ENCODE measurements at places on chromosomes 3 and 15.

DNA sequence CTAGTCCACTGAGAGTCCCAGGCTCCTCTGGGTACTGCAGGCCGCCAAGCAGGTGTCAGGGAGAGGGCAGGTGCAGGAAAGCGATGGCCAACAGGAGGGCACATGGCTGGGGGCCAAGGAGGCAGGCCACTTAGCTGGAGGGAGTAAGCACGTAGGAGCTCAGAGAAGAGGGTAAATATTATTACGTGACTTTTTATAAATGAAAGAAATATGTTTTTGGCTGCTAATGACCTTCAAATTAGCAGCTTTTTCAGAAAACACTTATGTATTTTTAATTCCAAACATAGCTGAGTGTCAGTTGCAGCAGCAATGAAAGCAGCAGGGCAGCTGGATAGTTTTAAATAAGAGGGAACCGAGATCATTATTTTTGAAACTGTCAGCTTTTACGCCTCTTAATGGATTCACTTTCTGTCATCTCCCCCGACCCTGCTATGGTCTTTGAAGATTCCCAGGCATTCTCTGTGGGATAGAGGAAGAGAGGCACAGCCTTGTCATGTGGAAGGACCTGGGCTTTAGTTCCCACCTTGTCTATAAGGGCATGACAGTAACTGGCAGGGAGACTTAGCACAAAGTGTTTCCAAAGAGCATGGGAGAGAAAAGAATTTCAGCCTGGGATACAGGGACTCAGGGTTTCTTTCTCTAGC lies 477.1 kb downstream of the EPHB1 start:
- peak; percentile 95 for DNase-seq

GRCh38 chr3:67244130-67244529 lies 246.0 kb downstream of the KBTBD8 start:
- DNase-seq: no peak

- peak; percentile 47 for DNase-seq
Observed at GRCh38 chr3:186849374-186849975, 7.0 kb downstream of the ADIPOQ start.

- DNase-seq: no peak
Observed at GRCh38 chr3:119360736-119361462, 66.7 kb downstream of the ARHGAP31 start.

DNA sequence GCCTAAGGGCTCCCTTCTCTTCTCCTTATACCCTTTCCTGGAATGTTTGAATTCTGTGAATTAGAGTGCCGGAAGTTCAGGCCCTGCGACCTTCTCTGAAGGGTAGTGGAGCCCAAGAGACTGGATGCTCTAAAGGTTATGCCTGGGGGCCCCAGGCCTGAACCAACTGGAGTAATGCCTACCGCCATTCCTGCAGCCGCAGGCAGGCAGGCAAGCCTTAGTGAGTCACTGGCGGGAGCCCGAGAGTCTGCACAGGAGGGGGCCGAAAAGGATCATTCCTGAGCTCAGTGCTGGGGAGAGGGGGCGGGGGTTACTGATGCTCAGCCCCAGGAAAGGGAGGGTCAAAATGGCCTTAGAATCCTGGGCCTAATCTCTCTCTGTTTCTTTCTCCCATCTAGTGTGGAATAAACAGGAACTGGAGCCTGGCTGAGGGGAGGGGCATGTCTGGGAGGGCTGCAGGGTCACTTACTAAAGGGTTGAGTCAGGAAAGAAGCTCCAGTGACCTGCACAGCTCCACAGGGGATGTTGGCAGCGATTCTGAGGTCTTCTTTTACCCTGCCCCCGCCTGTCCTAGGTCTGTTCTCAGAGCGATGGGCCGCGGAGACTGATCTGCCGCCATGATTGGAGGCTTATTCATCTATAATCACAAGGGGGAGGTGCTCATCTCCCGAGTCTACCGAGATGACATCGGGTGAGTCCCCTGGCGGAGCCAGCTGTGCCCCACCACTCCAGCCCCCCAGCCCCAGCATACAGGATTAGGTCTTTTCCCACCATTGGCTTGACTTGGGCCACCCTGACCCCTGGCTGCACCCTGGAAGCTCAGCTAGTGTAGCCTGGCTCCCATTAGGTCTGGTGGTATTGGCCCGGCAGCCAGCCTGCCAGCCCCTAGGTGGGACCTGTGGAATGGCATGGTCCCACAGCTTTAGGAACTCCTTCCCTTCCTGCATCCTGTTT lies 2.0 kb downstream of the AP2M1 start:
- no peak for DNase-seq

DNA sequence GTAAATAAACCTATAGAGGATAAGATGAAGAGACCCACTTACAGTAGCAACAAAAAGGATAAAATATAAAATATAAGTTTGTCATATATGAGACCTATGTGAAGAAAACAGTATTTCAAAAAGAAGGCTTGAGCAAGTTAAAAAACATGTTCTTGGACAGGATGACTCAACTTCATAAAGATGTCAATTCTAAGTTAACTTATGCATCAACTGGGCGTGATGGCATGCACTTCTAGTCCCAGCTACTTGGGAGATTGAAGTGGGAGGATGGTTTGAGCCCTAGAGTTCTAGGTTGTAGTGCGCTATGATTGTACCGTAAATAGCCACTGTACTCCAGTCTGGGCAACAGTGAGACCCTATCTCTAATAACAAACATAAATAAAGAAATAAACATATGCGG lies 59.7 kb downstream of the PDCD6IP start:
- no peak for DNase-seq

DNA sequence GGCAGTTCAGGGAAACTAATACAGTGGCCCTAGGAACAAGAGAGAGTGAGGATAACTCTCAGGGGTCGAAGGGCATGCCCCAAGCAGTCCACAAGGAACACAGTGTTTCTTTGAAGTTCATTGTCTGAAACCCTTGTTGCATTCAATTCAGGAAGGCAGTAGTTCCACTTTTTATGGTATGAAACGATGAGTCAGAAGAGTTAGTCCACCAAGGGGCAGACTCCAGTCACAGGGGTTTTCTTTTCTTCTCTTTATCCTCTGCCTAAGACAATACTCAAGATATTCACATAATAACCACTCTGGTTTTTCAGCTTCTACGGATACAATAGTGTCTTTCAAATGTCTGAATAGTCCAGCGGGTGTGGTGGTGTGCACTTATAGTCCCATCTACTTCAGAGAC lies 23.7 kb upstream of the TICRR start:
- no peak for DNase-seq

GRCh38 chr3:171249245-171249644 lies 211.0 kb downstream of the TNIK start:
- DNase-seq: no peak

- DNase-seq: no peak
Observed at GRCh38 chr3:26963361-26963743, 340.8 kb downstream of the LRRC3B start.

DNA sequence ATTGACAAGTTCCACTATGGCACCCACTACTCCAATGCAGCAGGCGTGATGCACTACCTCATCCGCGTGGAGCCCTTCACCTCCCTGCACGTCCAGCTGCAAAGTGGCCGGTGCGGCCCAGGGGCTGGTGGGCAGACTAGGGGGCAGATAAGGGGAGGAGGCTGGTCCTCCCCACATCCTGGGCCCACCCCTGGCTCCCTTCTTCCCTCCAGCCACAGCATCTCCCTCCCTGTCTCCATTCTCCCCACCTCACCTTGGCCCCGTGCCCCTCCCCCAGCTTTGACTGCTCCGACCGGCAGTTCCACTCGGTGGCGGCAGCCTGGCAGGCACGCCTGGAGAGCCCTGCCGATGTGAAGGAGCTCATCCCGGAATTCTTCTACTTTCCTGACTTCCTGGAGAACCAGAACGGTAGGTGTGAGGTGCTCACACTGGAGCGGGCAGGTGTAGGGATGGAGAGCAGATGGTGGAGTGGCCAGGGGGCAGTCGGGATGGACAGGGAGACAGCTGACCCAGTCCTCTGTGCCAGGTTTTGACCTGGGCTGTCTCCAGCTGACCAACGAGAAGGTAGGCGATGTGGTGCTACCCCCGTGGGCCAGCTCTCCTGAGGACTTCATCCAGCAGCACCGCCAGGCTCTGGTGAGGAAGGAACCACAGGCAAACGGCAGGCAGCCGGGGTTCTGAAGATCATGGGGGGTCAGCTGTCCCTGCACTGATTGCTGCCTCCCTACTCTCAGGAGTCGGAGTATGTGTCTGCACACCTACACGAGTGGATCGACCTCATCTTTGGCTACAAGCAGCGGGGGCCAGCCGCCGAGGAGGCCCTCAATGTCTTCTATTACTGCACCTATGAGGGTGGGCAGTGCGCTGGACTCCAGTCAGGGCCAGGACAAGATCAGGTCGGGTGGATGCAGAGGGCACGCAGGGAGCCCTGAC lies 26.0 kb downstream of the NBEAL2 start:
- DNase-seq: no peak

DNA sequence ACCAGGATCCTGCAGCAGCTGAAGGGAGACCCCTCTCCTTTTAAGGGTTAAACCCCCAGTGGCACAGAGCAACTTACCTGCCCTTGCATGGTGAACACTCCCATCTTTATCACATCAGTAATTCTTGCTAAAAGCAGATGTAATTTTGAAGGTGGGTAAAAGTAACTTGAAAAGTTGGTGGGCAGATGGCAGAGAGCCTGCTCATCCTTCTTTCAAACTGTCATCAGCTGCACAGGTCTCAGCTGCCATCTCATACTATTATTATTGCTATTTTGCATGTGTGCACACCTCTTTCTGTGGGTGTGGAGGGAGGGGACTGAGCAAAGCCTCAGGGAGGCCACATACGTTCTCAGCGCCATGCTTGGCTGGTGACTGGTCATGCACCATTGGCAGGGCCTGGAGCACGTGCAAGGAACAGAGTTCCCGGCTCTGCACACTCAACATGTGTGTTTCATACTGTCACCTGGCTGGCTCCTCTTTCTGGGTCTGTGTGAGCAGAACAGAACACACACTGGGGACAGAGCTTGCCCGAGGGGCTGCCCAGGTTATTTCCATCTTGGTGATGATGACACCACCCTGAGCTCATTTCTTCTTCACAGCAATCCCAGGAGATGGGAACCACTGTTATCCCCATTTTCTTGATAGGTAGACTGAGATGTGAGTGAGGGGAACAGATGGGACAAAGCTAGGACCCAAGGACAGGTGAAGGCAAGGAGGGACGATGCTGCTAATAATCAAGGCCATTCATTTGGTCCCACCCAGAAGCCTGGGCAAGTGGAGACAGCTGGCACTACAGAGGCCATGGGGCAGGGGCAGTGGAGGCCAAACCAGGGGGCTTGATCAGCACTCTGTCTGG lies 95.8 kb upstream of the KLF13 start:
- no peak for DNase-seq

DNA sequence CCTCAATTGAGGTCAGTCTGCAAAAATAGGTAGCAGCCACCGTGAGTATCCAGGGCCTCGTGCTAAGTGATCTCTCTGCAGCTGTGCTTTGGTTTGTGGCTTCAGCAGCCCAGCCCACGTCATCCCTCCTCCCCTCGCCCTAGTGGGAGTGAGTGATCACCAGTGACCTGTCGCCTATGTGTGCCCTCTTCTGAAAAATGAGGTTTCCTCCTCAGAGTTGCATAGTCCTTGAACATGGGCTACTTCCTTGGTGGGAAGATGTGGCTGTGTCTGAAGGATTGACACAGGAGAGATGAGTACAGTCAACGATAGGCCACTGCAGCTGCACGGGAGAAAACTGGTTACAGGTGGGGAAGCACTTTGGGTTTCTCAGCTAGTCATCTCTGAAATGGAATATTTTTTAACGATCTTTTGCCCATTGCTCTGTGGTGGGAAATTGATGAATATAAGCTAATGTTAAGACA lies 144.8 kb upstream of the BHLHE40 start:
- DNase-seq: no peak

DNA sequence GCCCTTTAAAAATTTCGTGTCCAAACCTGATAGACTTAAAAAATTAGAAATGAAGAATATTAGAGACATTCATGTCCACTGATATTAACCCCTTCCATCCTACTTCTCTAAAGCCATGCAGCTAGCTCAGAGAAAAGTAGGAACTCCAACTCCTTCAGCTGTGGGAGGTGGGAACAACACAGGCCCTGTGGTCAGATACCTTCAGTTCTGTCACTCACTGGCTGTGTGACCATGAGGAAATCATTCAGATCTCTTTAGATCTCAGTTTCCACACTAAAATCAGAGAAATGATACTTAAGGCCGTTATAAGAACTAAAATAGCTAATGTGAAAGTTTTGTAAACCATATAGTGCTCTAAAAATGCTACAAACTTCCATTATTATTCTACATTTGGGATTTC lies 209.8 kb downstream of the TNIK start:
- DNase-seq: no peak

GRCh38 chr3:120566243-120566975 lies 29.7 kb upstream of the NDUFB4 start:
- DNase-seq: no peak

DNA sequence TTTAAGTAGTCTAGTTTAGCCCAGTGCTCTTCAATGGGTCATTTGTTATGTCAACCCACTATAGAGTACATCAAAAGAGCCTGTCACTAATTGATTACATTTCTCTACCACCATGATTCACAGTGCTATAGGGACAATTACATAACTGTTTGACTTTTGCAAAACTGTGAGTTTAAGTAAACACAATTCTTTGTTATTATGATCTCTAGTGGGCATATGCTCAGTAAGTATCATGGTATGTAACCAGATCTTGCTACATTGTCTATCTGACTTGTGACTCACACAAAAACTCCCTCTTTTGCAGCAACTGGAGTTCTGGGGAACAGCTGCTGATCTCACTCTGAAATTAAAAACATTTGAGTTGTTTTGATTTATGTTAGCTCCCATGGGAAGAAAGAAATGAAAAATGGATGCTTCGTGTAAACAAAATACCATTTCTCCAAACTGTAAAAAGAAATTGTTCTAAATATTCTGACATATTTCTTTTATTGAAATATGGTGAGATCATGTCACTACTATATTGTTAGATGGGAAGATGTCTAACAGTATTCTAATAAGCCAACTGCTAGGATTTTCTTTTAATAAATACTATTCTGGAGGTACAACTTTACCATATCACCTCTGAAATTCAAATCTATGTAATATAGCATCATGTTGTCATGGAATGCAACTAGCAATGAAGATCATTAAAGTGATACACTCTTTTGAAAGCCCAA lies 470.4 kb downstream of the ROBO1 start:
- peak; percentile 89 for DNase-seq

DNA sequence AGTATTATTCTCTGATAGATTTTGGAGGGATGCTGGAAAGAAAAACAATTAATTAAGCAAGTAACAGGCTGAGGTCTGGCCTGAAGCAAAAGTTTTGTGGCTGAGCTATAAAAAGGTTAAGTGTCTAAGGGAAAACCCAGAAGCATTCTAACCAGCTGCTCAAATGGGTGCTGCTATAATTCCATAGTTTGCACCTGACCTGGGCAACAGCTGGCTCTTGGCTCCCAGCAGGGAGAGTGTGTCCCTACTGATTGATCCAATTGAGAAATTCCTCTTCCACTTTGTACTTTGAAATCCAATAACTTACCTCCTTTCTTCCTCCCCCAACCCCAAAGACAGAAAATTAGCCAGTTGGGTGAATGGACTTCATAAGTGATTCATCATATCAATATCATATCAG lies 27.7 kb upstream of the SMAD3 start:
- DNase-seq: no peak

Data from NCI-H1105 (cell line).